ENCODE measurements at places on chromosomes 16 and 17.

GRCh38 chr17:77722366-77722765 lies 236.1 kb upstream of the TNRC6C start:
- DNase-seq, result no peak

- no peak for DNase-seq
Measured at GRCh38 chr17:43854498-43854897, 7.5 kb downstream of the CD300LG start.

- no peak for DNase-seq
Measured at GRCh38 chr16:67431775-67432505, 1.0 kb downstream of the HSD11B2 start.

DNA sequence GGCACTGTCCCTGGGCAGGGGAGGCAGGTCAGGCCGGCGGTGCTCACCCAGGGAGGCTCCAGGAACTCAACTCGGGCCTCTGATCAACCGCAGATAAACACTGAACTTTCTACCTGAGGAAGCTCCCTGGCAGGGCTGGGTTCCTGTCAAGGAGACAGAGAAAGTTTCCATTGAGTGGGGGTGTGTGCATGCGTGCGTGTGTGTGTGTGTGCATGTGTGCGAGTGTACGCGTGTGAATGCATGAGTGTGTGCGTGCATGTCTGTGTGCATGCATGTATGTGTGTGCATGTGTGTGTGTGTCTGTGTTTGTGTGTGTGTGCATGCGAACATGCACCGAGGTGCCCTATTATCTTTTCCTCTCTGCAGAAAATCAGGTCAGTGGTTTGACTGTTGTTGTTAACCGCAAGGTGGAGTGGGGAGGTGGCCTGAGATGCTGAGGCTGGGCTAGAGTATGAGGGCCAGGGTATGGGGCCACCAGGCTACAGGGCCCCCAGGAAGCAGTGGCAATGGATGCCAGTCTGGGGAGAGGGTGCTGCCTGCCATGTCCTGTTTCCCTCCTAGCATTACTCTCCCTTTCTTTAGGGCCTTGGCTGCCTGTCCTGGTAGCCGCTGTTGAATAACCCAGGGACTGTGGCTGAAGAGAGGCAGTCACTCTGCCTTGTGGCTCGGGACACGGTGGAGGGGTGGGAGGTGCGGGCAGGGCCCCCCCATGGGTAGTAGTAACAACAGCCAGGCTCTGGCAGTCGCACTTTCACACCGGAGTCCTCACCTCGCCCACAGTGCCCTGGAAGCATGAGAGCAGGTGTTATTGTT lies 24.0 kb downstream of the CCR7 start:
- DNase-seq, result peak; percentile 69
